ENCODE measurements at places on chromosomes 3 and 15.

- DNase-seq = no peak
Measured at GRCh38 chr3:37310666-37311050, 136.3 kb upstream of the LRRFIP2 start.

GRCh38 chr3:197380786-197381185, 82.4 kb upstream of the DLG1 start:
- DNase-seq = no peak

GRCh38 chr3:50532062-50532705, 28.8 kb upstream of the CACNA2D2 start:
- DNase-seq = no peak

- DNase-seq = no peak
Measured at GRCh38 chr3:156548902-156549301, 6.0 kb downstream of the SSR3 start.

DNA sequence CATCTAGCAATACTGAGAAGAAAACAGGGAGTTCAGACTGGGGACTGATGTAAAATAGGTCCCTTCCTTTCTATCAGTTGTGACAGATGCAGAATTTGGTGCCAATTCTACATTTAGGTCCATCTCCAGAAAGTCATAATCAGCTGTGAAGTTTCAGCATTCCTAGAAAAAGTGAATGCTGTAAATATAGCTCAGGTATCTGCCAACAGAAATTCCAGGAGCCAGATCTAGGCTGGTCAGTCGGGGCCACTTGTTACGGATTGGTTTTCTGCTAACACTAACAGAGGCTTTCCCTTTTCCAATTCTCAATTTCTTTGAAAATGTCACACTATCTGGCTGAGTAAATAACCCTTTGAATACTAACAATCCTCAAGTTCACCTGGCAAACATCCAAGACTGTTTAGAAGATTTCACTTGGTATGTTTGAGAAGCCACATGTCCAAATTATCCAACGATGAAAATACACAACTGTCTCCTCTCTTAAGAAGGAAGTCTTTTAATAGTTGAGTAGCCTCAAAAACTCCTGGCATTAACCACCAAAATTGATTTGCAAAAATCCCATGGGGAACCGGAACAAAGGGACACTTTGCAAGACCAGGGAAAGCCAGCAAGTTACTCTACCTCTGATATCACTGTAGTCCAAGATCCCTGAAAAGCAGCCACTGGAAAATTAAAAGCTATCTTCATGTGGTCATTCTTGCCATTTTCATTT, 222.3 kb downstream of the ZMAT3 start:
- no peak for DNase-seq

- DNase-seq = no peak
Measured at GRCh38 chr15:29669823-29670222, 152.4 kb downstream of the TJP1 start.

DNA sequence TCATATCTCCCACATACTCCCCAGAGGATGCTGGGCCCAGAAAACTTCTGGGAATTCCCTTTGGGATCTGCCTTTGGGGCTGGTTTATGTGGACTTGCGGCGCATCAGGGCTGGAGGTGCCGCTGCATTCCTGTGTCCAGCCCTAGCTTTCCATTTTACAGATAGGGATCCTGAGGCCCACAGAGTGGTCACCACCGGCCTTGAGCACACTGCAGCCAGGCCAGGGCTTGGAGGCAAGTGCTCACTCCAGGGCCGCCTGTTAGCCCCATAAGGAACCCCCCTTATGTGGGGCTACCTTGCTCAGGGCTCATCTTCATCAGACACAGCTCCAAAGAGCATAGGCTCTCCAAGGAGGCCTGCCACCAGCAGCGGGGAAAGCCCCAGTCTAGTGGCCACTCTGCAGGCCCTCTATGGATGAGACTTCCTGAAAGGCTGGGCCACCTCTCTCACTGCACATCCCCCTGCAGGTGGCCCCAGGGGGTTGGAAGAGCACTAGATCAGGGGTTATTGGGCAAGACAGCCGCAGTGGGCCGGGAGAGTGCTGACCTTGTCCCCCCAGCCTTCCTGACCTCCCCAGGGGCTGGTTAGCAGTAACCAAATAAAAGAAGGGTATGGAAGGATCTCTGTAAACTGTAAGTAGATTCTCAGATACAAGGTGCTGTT, 9.2 kb upstream of the ATP2B2 start:
- DNase-seq = no peak

DNA sequence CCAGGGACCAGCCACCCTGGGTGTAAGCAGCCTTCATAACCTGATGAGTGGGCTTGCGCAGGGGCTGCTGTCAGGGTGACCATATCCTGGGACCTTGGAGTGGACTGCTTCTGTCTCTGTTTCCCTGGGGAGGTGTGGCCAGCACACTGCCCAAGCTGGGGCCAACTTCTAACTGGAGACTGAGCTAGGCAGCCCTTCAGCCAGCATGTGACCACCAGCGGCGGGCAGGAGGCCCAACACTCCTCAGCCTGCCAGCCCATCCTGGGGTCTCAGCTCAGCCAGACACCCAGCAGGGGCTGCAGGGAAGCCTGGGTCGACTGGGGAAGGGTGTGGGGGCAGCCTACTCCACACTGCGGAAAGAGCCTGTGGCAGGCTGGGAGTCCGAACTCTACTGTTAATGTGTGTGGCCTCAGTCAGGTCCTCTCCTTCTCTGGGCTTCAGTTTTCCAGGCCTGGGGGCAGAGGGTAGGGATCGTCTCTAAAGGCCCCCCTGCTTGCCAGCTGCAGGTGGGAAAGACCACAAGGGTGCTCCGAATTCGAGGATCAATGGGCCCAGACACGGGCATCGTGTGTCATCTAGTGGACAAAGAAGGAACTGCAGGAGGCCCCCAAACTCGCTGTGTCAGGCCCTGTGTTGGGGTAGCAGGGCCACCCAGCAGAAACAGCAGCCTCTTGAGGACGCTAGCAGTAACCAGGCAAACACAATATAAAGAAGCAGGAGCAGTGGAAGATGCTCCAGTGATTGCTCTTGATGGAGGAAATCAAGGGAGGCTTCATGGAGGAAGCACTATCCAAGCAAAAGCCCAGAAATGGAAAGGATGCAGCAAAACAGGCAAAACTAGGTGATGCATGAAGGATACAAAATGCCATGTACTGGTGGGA, 2.0 kb upstream of the SEMA3G start:
- DNase-seq = peak; percentile 72

- DNase-seq = no peak
Measured at GRCh38 chr3:14524311-14524711, 15.8 kb downstream of the GRIP2 start.

- no peak for DNase-seq
Measured at GRCh38 chr3:8470801-8471200, 30.8 kb upstream of the LMCD1 start.

DNA sequence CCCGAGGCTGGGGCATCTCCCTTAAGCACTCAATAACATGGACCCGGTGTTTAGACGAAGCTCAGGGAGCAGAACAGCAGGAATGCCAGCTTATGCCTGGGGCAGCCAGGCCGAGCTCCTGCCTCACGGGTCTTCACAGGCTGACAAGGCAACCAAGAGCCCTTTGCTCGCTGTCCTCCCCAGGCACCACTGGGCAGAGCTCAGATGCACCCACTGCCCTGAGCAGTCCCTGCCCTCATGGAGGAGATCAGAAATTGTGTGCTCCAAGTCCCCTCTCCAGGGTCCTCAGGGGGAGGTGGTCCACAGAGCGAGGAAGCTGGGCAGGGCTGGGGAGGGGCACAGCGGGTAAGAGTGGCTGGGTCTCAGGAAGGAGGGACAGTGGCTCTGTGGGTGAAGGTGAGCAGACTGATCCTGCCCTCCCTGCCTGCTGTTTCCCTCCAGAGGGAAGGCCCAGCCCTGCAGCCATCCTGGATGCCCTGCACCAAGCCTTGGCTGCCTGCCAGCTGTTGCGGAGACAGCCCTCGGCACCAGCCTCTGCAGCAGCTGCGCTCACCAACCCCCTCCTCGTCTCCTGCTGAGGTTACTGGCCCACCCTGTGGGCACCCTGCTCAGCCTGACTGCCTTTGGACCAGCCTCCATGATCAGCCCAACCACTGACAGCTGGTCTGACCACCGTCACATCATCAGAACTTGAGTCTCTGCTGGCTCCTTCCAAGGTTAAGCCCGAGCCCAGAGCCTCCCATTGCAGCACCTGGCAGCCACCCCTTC, 21.1 kb upstream of the GP9 start:
- no peak for DNase-seq

DNA sequence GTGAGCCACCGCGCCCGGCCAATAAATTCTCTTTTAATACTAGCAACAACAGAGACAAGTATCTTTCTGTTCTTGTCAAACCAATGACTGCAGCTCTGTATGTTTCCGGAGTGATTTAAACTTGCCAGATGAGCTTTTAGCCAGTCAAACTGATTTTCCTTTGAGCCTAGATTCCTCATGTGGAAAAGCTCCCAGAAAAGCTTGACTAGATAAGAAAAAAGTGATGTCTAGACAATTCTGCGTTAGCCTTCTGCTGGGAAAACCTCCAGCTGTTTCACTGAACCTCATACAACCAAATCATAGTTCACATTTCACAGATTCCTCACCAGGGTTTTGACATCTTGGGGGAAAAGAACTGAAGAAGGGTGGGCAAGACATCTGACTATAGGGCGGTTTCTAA, 78.6 kb downstream of the MAGI1 start:
- DNase-seq = no peak

DNA sequence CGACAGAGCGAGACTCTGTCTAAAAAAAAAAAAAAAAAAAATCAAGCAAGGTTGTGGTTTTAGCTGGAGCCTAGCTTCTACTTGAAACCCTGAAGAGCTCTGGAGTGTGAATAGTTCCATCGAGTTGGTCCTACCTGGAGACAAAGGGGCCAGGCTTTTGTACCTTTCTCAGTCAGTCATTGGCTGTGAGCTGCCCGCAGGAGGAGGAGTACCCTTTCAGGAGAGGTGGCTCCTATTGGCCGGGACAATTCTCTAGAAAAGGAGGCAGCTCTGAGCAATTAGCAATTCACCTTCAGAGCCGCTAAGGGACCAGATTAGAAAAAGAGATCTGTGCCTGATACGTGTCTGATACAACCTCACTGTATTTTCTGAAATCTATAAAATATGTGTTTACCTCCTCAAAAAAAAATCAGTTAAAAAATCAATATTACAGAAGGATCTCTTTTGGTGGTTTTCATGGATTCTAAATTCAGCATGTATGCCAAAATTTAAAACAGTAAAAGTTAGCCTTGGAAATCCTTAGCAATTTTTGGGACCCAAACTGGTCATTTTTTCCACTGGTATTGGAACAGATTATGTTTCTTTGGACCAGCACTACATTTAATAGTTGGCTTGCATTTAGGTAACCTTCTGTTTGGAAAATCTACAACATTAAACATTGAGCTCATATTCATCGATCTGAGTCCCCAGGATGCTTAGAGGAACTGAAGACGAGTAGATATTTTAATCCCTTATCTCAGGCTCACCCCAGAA, 29.7 kb upstream of the PDCD6IP start:
- DNase-seq = no peak

- DNase-seq = no peak
Measured at GRCh38 chr3:35677797-35678196, 38.5 kb downstream of the ARPP21 start.

DNA sequence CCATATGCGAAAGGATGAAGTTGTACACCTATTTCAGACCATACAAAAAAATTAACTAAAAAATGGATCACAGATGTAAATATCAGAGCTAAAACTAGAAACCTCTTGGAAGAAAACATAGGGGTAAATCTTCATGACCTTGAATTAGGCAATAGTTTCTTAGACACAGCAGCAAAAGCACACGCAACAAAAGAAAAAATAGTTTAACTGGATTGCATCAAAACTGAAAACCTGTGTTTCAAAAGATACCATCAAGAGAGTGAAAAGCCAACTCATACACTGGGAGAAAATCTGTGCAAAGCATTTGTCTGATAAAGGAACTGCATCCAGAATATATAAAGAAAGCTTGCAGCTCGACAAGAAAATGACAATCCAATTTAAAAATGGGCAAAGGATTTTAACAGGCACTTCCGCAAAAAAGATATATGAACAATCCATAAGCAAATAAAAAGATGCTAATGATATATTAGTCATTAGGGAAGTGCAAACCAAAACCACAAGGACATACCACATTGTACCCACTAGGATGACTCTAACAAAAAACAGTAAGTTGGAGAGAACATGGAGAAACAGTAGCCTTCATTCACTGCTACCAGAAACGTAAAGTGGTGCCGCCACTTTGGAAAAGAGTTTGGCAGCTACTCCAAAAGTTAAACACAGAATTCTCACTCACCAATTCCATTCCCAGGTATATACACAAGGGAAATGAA, 263.1 kb downstream of the ADAMTS17 start:
- DNase-seq = no peak

DNA sequence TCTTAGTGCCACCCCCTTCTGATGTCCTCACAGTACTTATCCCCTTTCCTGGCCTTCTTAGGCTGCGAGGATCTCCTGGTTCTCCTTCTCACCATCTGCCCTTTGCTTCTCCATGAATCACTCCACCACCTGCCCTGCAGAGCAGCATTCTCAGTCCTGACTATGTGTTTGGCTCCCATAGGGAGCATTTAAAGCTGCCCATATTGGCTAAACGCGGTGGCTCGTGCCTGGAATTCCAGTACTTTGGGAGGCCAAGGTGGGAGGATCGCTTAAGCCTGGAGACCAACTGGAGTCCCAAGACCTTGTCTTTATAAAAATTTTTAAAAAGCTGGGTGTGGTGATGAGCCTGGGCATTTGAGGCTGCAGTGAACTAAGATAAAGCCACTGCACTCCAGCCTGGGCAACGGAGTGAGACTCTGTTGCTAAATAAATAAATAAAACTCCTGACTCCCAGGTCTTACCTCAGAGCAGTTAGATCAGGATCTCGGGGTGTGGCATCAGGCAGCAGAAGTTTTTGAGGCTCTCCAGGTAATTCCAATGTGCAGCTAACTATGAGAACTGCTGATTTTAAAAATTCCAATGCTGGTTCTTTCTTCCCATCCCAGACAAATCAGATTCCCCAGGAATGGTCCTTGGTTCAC, 36.2 kb upstream of the TLE3 start:
- no peak for DNase-seq

GRCh38 chr15:67183443-67184169, 70.9 kb downstream of the AAGAB start:
- no peak for DNase-seq

GRCh38 chr3:77254967-77255831, 215.3 kb downstream of the ROBO2 start:
- no peak for DNase-seq

DNA sequence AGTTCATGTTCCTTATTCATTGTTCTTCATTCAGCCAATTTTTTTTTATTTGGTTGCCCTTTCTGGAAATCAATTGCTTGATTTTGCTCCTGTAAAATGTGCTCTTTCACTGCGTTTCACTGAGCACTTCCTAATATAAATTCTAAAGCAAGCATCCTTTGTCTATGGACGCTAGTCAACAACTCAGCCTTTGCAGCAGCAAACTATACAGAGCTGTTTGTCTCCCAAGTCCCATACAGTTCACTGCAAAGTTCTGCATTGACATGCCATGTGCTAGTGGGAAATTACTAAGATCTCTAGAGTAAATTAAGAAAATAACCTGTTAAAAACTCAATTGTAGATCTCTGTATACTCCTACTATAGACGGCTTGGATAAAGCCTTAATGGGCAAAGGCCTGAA, 130.1 kb upstream of the BHLHE40 start:
- no peak for DNase-seq

Measured in stimulated activated CD4-positive, alpha-beta T cell treated with anti-CD3 and anti-CD28 coated beads, Interleukin-12 subunit alpha, Interleukin-12 subunit beta, amount 100 ng/mL, for 24 hours (primary cell).